Liver (tissue), 10 donors: ENCODE measurements at places on chromosomes 3 and 15.
A peak's percentile ranks its signal among the peaks of the same experiment; 100 is the strongest.

GRCh38 chr3:11246663-11246970 lies 25.6 kb upstream of the ATG7 start:
- no peak for DNase-seq

DNA sequence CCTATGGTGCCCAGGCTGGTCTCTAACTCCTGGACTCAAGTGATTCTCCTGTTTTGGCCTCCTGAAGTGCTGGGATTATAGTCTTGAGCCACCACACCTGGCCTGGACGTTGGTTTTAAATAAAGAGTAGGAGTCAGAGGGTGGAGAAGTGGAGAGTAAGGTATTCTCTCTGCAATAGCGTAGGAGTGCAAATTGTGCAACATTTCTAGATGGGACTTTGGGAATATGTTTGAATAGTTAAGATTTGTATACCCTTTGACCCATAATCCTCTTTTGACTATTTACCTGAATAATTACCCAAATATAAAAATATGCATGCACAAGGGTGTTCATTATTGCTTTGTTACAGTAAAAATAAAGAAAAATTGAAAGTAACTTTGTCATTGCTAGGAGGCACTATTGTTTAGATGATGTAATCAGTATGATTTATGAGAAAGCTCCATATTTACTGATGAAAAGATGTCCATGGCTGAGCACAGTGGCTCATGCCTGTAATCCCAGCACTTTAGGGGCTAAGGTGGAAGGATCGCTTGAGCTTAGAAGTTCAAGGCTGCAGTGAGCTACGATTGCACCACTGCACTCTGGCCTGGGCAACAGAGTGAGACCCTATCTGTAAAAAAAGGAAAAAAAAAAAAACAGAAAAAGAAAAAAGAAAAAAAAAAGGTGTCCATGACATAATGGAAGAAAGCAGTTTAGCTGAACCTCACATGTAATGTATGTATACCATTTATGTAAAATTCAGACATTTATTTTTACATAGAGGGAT lies 15.1 kb upstream of the XYLB start:
- DNase-seq, result no peak

GRCh38 chr3:4750306-4750968 lies 228.8 kb upstream of the BHLHE40 start:
- no peak for DNase-seq

- no peak for DNase-seq
These were observed 1.4 kb downstream of the MAPK6 start for GRCh38 chr15:52020221-52021085.

- DNase-seq, result no peak
These were observed 42.6 kb upstream of the SLC25A26 start for GRCh38 chr3:66178206-66178605.

DNA sequence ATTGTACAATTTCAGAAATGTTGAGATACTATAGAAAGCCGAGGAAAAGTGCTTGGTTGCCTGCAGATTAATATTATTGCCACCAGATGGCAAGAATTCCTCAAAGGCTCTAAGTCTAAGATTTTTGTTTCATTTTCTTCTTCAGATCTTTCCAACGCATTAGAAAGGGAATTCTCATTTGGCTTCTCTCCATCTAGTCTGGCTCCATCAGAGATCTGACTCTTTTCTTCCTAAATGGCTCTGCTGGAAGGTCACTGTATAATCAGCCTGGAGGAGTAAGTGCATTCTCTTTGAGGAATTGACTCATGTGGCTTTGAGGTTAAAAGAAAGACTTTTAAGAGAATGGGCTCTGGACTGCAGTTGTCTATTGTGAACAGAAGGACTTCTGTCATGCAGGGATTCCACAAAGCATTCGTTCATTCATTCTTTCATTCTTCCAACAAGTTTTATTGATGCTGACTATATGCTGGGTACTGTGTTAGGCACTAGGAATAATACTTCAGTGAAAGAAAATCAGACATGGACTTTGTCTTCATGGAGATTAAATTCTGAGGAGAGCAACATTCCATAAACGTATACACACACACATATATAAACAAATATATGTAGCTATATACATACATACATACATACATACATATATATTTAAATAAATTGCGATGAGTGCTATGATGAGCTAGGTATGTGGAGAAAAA lies 55.3 kb downstream of the SLC28A2 start:
- DNase-seq, result no peak

- no peak for DNase-seq
These were observed 53.8 kb downstream of the IQSEC1 start for GRCh38 chr3:13019243-13020095.

GRCh38 chr3:117695871-117696645 lies 986.5 kb downstream of the TUSC7 start:
- DNase-seq, result no peak

- no peak for DNase-seq
These were observed 371.2 kb upstream of the WNT5A start for GRCh38 chr3:55858302-55858701.

- no peak for DNase-seq
These were observed 56.8 kb downstream of the PLXNA1 start for GRCh38 chr3:127039719-127040118.

GRCh38 chr15:77004189-77004588 lies 9.3 kb downstream of the PSTPIP1 start:
- DNase-seq, result no peak

DNA sequence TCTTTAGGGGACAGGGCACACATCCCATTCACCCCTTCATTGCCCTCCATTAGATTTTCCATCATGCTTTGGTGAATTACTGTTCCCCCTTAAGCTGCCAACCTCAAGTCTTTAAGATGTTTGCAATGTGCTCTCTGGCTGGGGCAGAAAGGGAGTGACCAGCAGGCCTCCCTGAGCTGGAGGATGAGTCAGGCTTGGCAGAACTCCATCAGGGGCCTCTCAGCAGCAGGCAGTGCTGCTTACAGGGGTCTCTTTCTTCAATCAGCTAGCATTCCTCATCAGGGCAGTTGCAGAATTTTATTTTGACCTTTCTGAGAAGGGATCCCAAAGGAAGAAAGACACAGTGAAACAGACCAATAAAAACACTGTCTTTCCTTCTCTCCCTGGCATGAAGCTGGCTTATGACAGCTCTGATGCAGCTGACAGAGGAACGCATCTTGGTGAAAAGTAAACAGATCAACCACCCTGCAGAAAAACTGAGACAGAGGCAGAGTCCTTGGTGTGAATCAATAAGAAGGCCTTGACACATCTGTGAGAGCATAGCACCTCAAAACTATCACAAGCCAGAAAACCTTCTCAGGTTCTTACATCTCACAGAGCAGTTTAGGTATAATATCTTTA lies 88.7 kb upstream of the MRPL3 start:
- no peak for DNase-seq

DNA sequence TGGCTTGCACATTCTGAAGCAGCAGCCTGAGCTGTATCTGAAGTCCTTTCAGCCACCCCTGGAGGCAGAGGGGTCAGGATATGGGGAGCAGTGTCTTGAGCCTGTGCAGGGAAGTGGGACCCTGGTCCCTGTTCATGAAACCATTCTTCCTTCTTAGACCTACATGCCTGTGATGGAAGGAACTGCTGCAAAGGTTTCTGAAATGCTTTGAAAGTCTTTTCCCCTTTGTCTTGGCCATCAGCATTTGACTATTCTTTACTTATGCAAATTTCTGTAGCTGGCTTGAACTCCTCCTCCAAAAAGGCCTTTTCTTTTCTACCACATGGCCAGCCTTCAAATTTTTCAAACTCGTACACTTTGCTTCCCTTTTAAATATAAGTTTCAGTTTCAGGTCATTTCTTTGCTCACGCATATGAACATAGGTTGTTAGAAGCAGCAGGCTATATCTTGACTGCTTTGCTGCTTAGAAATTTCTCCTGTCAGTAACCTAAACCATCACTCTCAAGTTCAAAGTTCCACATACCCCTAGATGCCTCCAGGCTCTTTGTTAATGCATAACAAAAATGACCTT lies 62.3 kb downstream of the GALK2 start:
- DNase-seq, result no peak

GRCh38 chr3:16841041-16841753 lies 43.6 kb upstream of the PLCL2 start:
- DNase-seq, result no peak

DNA sequence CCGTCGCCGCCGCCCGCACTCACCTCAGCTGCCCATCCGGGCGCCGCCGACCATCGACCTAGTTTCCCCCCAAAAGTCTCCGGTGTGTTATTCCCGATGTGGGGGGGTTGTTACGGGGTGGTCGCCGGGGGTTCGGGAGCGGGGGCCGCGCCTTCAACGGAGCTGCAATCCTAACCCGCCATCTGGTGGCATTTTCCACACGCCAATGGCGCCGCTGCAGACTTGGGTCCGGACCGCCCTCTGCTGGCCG lies at the start of gene STAG1:
TSS of gene STAG1 (minus strand) at position 207 of the 250 bp plus-strand sequence. CDS start 121,480 bp downstream, outside the sequence.
- no peak for DNase-seq

DNA sequence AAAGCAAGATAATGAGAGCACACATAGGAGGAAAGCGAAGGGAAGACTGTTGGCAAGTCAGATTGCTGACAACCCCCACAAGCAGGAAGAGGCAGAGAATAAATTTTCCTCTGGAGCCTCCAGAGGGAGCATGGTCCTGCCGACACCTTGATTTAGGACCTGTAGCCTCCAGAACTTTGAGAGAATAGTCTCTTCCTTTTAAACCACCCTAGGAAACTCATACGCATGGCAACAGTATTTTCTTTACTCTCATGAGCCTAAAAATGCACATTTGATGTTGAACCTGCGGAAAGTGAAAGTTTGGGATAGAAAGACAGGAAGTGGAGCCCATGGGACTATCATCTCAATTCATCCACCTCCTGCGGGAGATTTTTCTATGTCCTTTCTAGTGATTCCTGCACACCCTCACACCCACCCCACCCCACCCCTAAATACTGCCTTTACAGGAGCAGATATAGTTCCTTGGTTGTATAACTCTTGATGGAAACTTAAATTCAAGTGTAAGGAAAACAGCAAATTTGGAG lies 116.7 kb upstream of the LPP start:
- DNase-seq, result no peak

- DNase-seq, result no peak
These were observed 243.8 kb downstream of the ZNF621 start for GRCh38 chr3:40768536-40768935.

DNA sequence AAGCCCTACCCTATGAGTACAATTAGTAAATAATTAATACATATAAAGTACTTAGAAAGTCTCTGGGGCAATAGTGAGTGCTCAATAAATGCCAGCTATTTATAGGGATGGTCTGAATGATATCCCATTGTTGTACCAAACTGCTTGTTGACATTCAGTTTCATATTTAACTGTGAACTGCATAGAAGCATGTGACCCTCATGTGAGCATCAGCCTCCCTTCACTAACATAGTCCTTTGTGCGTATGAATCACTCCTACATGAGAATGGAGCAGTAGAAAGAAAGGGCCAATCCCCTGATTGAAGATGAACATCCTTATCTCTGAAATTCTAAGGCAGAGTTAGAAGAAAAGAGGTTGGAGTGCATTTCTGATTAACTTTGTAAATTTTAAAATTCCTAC lies 68.7 kb upstream of the ATP10A start:
- DNase-seq, result no peak

DNA sequence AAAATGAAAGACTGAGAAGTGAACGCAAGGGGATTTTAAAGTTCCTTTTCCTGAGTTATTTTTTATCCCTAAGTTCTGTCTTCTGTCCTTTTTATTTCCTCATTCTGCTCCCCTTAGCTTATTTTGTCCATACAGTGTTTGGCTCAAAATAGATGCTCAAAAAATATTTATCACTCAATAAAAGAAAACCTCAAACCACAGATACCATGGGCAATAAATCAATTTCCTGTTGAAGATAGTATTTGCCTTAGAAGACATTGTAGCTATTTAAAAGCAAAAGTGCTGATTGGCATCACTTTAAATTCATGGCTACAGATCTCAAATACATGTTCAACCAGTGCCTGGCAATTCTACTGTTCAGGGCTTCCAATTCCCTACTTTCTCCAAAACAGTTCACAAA lies 316.5 kb upstream of the ADAMTS9 start:
- DNase-seq, result no peak

DNA sequence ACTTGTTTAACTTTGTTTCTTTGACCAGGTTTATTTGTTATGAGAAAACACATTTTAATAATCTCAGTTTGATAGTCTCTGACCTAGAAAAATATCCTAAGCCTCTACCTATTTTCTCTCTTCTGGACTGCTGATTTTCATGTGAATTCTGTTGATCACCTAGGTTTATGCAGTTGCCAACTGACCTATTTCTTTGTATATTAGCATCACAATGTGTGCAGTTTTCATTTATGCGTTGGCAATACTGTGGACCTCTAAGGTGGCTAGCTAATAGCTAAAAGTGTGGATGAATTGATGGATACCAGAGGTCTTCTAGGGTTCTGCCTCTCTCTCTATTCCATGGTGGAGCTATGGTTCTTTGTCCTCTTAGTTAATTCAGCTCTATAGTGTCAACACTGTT lies 72.1 kb downstream of the LRRC49 start:
- DNase-seq, result no peak

DNA sequence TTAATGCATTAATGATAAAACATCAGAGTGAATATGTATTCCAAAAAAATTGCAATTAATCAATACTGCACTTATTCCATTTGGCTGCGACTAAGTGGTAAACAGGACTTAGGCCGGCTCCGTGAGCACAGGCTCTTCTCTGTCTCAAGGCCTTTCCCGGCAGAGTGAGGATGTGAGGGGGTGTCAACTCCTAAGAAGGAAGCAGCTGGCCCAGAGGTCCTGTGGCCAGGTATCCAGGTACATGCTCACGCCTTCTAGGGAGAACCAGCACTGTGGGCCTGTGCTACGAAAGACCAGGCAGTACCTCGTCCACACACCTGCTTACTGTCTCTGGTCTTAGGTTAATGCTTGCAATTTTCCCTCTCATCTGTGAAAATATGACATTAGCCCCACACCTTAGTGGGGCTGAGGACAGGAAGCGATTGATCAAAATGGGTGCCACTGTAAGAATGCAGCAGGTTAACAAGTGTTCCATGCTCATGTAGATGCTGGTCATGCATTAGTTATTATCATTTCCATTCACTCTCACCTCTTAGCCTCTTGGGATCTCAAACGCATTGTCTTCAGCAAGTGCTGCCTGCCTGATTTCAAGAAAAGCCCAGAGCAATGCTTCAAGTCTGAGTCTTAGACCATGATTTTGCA lies 175.3 kb downstream of the ABHD5 start:
- DNase-seq, result peak; percentile 2

DNA sequence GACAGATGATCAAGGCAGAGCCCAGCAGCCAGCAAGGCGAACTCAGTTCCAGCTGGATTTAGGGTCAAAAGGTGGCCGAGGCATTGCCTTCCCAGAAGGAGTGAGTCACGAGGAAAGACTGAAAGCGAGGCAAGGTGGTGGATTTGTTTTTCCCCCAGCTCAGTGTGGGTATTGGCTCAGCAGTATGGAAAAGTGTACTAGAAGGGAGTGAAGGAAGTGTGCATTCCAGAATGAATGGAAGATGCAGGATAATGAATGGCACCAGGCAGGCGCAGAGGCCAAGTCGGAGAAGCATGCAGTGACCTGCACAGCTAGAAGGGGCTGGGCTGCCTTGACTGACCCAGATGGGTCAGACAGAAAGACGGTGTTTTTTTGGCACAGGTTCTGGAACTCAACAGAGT lies 46.3 kb downstream of the FOXP1 start:
- DNase-seq, result no peak

GRCh38 chr3:27729748-27730611 lies 7.9 kb upstream of the EOMES start:
- no peak for DNase-seq
